GM12878 (cell line): ENCODE measurements at places on chromosomes 2 and 18.

- no peak for DNase-seq
Observed at GRCh38 chr2:126399001-126399400, 257.0 kb upstream of the GYPC start.

GRCh38 chr2:70094978-70095719, 7.9 kb downstream of the PCBP1 start:
- no peak for DNase-seq

DNA sequence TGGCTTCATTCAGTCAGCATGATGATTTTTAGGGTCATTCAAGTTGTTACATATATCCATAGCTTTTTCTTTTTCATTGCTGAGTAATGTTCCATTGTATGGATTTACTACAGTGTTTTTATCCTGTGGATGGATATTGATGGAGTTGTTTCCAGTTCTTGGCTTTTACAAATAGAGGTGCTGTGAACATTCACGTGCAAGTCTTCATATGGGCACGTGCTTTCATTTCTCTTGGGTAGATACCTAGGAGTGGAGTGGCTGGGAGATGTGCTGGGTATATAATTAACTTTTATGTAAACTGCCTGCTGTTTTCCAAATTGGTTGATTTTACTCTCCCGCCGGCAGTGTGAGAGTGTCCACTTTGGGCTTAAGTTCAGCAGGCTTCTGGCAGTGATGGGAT, 16.5 kb downstream of the AGAP1 start:
- no peak for DNase-seq

DNA sequence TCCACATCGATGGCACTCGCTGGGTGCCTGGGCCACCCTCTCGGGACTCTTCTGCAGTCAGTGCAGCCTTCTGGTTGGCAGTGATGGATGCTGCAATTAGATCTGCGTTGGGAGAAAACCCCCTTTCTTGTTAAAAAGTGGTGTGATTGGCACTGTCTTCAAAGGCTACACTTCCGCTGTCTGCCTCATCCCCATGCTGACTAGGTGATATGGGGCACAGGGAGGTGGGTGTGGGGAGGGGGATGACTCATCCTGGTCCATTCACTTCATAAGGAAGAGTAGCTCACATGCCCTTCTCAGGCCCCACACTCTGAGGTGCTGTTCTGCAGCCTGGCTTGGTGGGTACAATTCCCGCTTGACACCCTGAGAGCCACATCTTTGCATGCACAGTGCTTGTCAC, 77.4 kb downstream of the THNSL2 start:
- no peak for DNase-seq

DNA sequence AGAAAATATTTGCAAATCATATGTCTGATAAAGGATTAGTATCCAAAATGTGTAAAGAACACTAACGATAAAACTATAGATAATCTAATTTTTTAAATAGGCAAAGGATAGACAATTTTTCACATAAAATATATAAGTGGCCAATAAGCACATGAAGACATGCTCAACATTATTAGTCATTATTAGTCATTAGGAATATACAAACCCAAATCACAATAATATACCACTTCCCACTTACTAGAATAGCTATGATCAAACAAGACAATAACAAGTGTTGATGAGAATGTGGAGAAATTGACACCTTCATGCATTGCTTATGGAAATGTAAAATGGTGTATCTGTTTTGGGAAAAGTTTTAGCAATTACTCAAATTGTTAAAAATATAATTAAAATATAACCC, 12.6 kb upstream of the MAP2 start:
- no peak for DNase-seq

DNA sequence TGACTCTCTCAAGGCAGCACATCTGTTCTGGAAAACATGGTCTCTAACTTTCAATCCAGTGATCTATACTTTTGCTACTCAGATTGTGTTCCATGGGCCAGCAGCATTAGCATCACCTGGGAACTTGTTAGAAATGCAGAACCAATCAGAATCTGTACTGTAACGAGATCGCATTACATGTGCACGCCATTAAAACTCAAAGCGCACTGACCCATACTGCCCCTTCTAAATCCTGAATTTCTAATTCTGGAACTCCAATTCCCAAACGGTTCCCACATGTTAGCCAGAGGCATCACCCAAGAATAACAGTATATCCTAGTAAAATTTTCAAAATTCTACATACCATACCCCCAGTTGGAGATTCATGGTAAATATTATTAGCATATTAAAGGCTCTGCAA, 10.5 kb upstream of the DCTN1 start:
- no peak for DNase-seq

GRCh38 chr18:64851726-64852125, 702.8 kb upstream of the LINC00305 start:
- DNase-seq, result no peak

GRCh38 chr2:197296835-197297234, 13.7 kb downstream of the ANKRD44 start:
- no peak for DNase-seq

GRCh38 chr2:191508738-191509137, 169.2 kb upstream of the NABP1 start:
- DNase-seq, result no peak

DNA sequence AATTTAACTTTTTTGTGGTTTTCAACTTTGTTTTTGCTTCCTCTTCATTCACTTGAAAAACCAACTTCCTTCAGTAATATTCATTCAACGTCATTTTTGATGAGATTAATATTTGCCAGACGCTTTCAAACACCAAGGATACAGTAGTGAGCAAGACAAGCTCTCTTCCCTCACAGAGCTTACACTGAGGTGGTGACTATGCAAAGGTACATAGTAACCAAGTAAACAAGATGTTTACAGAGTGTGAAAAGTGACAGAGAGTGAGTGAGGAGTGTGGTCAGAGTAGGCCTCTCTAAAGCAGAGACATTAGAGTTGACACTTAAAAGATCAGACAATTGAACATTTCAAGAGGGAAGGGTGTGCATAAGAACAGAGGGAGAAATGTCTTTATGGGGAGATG, 155.5 kb downstream of the TMEM247 start:
- no peak for DNase-seq

- no peak for DNase-seq
Observed at GRCh38 chr2:237352279-237352845, 61.6 kb downstream of the COL6A3 start.

GRCh38 chr2:219133976-219134375, 26.6 kb downstream of the NHEJ1 start:
- no peak for DNase-seq

DNA sequence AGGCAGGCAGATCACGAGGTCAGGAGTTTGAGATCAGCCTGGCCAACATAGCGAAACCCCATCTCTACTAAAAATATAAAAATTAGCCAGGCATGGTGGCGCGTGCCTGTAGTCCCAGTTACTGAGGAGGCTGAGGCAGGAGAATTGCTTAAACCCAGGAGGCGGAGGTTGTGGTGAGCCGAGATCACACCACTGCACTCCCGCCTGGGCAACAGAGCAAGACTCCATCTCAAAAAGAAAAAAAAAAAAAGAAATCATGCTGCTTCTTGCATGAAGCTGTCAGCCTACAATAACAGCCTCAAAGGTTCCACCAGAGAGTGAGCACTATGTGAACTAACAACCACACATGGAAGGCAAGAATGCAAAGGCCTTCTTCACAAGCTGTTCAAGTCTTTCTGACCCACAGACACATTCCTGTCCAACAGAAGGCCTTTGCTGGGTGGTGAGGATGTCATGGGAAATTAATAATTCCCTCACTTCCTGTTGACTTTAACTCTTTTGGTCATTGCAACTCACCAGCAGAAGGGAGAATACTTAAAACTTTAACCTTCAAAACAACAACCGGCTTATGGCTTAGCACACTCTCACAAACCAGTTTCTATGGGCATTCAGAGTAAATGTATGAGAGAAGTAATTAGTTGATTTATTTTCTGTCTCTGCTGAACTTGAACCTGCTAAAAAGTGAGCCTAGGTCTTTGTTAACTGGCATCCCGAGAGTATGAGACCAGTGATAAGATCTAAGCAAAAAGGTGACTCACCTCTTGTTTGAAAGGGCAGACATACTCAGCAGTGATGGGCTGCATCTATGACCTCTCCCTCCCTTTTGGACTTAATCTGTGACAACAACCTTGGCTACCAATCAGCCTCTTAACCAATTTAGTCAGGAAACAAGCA, 11.8 kb downstream of the PLEKHM3 start:
- no peak for DNase-seq

- DNase-seq, result no peak
Observed at GRCh38 chr18:25187521-25188192, 164.3 kb downstream of the ZNF521 start.

DNA sequence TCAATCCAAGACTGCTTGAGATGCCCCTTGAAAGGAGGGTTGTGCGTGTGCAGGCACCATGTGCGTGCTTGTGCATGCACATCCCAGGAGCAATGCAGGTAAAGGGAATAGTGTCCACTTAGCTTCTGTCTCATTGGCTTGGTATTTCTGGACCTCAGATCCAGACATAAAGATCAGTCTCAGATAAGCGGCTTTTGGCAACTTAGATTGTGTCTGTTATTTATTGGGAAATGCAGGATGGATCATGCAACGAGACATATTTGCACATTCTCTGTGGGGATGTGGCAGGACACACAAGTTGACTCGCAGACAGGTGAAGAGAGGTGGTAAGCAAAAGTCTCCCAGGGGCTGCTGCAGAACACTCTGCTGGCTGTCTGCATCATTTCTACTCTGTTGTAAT, 67.9 kb downstream of the SETBP1 start:
- DNase-seq, result no peak
